Kidney (tissue), 22 donors: ENCODE measurements at places on chromosomes 2 and 18. TPM values are rescaled to one million over a fixed set of nuclear protein-coding genes. Genes with fewer than 3 reads are reported as not detected.

DNA sequence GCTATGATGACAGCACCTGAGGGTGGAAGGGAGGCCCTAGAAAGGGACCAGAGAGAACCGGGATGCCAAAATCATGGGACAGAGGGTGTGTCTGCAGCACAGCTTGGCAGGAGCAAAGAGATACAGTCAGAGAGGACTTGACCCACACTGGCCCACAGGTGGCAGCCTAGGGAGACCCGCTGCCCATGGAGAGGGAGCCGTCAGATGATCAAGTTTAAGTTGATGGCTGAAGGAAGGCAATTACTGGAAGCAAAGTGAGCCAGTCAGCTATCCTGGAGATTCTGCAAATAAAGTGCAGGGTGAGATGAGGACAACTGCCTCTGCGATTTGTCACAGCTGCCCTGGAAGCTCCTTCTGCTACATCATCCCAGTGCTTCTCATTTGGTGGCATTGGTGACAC lies 74.0 kb downstream of the CMPK2 start:
- no peaks in the 10 kb centered on the region for H3K36me3 ChIP-seq
- H3K4me1 ChIP-seq: no peaks in the 10 kb centered on the region
- no peak overlapping the region for H3K27ac ChIP-seq
- no peaks in the 10 kb centered on the region for H3K27me3 ChIP-seq

NEU4 gene
- total RNA-seq: 0.76 TPM

GRCh38 chr2:95008306-95008705 lies 17.2 kb upstream of the MAL start:
- H3K4me3 ChIP-seq: no peak overlapping the region
- peak; percentile 89 for DNase-seq
- H3K27me3 ChIP-seq: no peaks in the 10 kb centered on the region
- peak overlapping the region; percentile 74 for H3K27ac ChIP-seq
- H3K36me3 ChIP-seq: no peaks in the 10 kb centered on the region

DNA sequence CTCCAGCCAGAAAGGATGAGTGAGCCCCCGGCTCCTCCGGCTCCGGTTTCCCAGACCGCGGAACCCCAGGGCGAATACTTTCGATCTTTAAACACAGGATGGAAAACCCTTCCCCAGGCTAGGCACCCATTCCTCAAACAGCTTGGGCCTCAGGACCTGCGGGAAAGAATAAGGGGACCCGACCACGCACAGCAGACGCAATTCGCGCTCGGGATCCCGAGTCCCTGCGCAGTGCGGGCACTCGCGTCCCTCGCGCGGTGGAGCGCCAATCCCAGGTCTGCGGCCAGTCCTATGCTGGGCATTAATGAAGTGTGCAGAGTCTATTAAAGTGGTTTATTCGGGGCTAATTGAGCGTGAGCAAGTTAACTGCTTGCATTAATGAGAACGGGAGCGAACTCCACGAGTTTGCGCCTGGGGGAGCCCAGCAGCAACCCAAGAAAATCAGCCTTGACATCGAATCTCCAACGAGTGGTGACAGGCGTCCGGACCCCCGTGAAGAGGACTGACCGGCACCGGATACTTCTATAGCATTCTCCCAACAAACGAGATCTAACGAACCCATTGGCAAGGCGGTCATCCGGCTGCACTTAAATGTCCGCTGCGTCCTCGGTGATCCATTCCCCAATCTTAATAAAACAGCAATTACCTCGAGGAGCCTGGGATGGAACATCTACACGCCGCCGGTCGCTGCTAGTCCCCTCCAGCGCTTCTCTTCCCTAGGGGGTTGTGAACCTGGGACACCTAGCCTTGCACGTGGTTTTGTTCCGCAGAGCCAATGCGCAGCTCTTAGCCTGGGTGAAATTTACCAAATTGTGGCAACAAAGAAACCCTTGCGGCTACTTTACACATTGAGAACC lies 1.6 kb downstream of the OSR1 start:
- no peaks in the 10 kb centered on the region for H3K4me1 ChIP-seq
- H3K27ac ChIP-seq: no peak overlapping the region
- peak; percentile 57 for DNase-seq
- H3K36me3 ChIP-seq: no peaks in the 10 kb centered on the region
- H3K4me3 ChIP-seq: peak overlapping the region; percentile 43

GRCh38 chr2:128363934-128364361 lies 45.3 kb upstream of the HS6ST1 start:
- peak; percentile 48 for DNase-seq
- no peak overlapping the region for H3K4me3 ChIP-seq
- no peaks in the 10 kb centered on the region for H3K36me3 ChIP-seq
- H3K27ac ChIP-seq: no peak overlapping the region
- no peaks in the 10 kb centered on the region for H3K27me3 ChIP-seq

- DNase-seq: no peak
- no peaks in the 10 kb centered on the region for H3K27me3 ChIP-seq
- no peak overlapping the region for H3K27ac ChIP-seq
Measured at GRCh38 chr2:143356736-143357446, 227.7 kb downstream of the ARHGAP15 start.

DNA sequence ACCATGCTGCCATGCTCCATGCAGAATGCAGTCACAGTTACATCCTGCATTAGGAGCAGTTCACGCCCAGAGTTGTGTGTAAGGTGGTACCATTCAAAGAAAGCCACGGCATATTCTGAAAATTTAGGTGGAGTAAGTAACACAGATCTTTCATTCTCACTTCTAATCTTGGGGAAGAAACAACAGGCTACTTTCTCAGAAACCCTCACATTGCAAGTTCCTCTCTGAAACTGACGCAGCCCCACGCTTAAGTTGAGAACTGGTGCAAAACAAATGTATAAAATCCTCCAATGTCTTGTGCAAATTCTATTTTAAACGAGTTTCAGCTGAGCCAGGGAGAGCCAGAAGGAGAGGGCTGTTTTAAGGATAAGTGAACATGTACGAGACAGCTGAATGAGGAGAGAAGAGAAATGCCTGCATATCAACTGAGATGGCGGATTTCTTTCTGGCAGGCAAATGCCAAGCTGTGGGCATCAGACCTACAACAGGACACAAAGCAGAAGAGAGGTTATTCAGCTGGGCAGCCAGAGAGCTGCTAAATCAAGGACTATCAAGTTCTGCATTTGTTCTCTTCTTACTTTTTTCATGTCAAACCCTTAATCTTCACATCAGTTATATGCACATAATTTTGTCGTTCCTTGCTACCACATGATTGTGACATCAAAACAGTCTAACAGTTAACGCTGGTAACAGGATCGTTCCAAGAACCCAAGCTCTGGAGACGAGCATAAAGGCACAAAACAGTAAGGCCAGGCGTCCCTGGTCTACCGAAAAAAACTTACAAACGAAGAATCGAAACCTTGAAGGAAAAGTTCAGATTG lies 6.4 kb downstream of the ARL4C start:
- H3K36me3 ChIP-seq: no peaks in the 10 kb centered on the region
- no peak for DNase-seq
- H3K4me1 ChIP-seq: no peaks in the 10 kb centered on the region
- no peak overlapping the region for H3K27ac ChIP-seq

- H3K4me1 ChIP-seq: no peaks in the 10 kb centered on the region
- no peak overlapping the region for H3K4me3 ChIP-seq
- no peaks in the 10 kb centered on the region for H3K27me3 ChIP-seq
- H3K27ac ChIP-seq: no peak overlapping the region
Measured at GRCh38 chr18:79553696-79554095, 125.9 kb upstream of the CTDP1 start.

EEF1B2 gene
- total RNA-seq: 444 TPM

- H3K27ac ChIP-seq: no peak overlapping the region
- no peaks in the 10 kb centered on the region for H3K4me1 ChIP-seq
- no peak for DNase-seq
- no peaks in the 10 kb centered on the region for H3K27me3 ChIP-seq
- no peak overlapping the region for H3K4me3 ChIP-seq
- H3K36me3 ChIP-seq: no peaks in the 10 kb centered on the region
Measured at GRCh38 chr2:45631955-45632354, 19.5 kb upstream of the PRKCE start.

- no peak for DNase-seq
- H3K27me3 ChIP-seq: peaks cover 3% of the 10 kb centered on the region
- no peak overlapping the region for H3K27ac ChIP-seq
- no peaks in the 10 kb centered on the region for H3K4me1 ChIP-seq
- H3K36me3 ChIP-seq: no peaks in the 10 kb centered on the region
Measured at GRCh38 chr2:104836841-104837240, 17.1 kb upstream of the POU3F3 start.

- H3K4me3 ChIP-seq: no peak overlapping the region
- H3K4me1 ChIP-seq: no peaks in the 10 kb centered on the region
- no peak for DNase-seq
- no peaks in the 10 kb centered on the region for H3K27me3 ChIP-seq
- H3K27ac ChIP-seq: no peak overlapping the region
Measured at GRCh38 chr2:36964496-36965058, 1.8 kb downstream of the STRN start.

GRCh38 chr18:75739682-75740081 lies 312.2 kb upstream of the SMIM21 start:
- H3K36me3 ChIP-seq: no peaks in the 10 kb centered on the region
- no peaks in the 10 kb centered on the region for H3K4me1 ChIP-seq
- DNase-seq: no peak
- H3K4me3 ChIP-seq: no peak overlapping the region
- no peaks in the 10 kb centered on the region for H3K27me3 ChIP-seq

DNA sequence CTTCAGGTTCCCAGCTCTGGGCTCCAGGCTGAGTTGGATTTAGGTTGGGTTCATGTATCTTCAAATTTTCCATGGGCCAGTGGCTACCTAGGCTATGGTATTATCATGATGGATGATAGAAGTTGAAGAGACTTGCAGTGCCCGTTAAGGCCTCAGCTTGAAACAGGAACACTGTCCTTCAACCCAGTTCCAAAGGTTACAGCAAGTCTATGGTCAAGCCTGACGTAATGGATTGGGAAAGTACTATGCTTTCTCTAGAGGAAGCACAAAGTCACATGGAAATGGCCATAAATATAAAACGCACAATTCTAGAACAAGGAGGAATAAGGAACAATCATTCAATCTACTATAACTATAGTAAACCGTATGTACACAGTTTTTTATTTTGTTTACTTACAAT lies 593.2 kb downstream of the ZEB2 start:
- DNase-seq: no peak
- no peaks in the 10 kb centered on the region for H3K4me1 ChIP-seq
- H3K36me3 ChIP-seq: no peaks in the 10 kb centered on the region
- no peaks in the 10 kb centered on the region for H3K27me3 ChIP-seq
- no peak overlapping the region for H3K27ac ChIP-seq

TUBB8B gene
- total RNA-seq: not detected

DNA sequence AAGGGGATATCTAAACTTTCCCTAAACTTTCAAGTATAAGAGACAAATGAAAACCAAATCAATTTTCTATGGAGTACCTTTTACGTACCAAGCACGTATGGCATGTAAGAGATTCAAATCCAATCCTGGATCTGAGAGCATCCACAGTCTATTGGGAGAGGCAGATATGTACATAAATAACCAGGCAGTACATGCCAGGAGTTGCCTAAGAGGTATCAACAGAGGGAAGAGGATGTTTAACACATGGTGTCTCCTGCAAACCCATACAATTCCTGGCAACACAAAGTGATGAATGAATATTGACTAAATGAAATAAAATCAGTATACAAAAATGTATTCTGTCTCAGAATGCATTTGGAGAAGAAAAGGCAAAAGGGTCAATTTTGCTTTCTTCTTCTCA lies 116.6 kb downstream of the PIGN start:
- H3K27me3 ChIP-seq: no peaks in the 10 kb centered on the region
- DNase-seq: no peak
- H3K4me3 ChIP-seq: no peak overlapping the region
- H3K27ac ChIP-seq: no peak overlapping the region

- no peaks in the 10 kb centered on the region for H3K27me3 ChIP-seq
- H3K27ac ChIP-seq: no peak overlapping the region
Measured at GRCh38 chr2:107002735-107003134, 116.8 kb upstream of the ST6GAL2 start.

GRCh38 chr2:226831266-226831665 lies 4.6 kb upstream of the RHBDD1 start:
- no peaks in the 10 kb centered on the region for H3K27me3 ChIP-seq
- H3K4me3 ChIP-seq: no peak overlapping the region
- no peaks in the 10 kb centered on the region for H3K36me3 ChIP-seq
- DNase-seq: no peak

DNA sequence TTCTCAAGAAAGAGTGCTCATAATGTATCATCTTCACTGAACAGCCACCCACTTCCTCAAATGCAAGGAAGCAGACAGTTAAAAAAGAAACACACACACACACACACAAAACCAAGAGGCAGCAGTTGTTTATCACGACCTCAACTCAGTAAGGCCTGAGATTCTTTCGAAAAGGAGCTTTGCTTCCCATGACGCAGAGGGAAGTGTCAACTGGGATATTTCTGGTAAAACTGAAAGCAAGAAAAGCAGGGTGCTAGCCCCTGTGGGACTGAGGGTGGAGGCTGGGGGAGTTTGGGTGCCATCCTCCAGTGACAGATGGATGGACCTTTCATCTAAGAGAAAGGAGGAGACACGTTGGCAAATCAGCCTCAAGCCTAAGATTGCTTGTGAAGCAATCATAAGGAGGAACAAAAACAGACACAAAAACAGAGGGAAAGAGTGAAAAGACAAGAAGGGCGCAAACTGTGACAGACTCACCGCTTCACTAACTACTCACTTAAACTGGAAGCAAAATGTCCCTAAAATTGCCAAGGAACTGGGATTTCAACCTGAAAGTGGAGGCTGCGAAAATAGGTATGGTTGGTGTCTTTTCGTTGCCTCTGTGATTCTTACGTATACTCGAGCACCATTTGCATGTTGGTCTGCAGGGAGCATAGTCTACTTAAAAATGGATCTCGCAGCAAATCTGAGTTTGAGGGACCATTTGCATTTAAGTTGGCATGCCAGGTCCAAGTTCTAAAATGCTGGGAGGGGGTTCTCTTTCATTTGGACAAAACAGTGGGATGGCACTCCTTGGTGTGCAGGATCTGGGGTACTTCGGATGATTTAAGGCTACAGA lies at the start of gene ARHGAP25:
ARHGAP25 (plus strand) TSS at position 124 of the 838 bp plus-strand sequence; CDS start at position 513, 389 bp downstream.
- H3K4me1 ChIP-seq: no peaks in the 10 kb centered on the region
- H3K27me3 ChIP-seq: no peaks in the 10 kb centered on the region
- H3K36me3 ChIP-seq: no peaks in the 10 kb centered on the region
- no peak within 1 kb of the TSS for H3K27ac ChIP-seq
- H3K4me3 ChIP-seq: no peak within 1 kb of the TSS
- DNase-seq: no peak

- no peaks in the 10 kb centered on the region for H3K4me1 ChIP-seq
- H3K27me3 ChIP-seq: no peaks in the 10 kb centered on the region
- no peaks in the 10 kb centered on the region for H3K36me3 ChIP-seq
- no peak overlapping the region for H3K4me3 ChIP-seq
- H3K27ac ChIP-seq: no peak overlapping the region
Measured at GRCh38 chr2:65044097-65044735, 12.0 kb upstream of the CEP68 start.

DNA sequence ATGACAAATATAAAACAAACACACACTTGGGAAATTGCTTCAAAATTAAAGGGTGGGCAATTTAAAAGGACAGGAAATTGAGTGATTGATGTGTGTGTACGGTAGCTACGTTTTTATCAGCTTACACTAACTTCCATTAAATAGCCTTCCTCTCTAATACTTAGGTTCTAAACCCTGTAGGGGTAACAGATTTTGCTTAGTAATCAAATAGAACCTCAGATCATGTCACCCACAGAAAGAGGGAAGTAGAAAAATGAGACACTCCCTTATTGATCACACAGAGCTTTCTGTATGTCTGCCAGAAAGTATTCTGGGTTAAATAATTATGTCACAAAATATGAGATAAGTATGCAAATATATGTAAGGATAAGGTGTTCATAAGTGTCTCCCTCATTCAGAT lies 93.3 kb downstream of the ICA1L start:
- H3K27ac ChIP-seq: no peak overlapping the region
- H3K27me3 ChIP-seq: no peaks in the 10 kb centered on the region
- DNase-seq: no peak
- H3K4me3 ChIP-seq: no peak overlapping the region
- no peaks in the 10 kb centered on the region for H3K36me3 ChIP-seq
- no peaks in the 10 kb centered on the region for H3K4me1 ChIP-seq

RBM44 gene
- total RNA-seq: 0.72 TPM
